AG10803 (cell line): ENCODE measurements at places on chromosomes 7 and 10.

DNA sequence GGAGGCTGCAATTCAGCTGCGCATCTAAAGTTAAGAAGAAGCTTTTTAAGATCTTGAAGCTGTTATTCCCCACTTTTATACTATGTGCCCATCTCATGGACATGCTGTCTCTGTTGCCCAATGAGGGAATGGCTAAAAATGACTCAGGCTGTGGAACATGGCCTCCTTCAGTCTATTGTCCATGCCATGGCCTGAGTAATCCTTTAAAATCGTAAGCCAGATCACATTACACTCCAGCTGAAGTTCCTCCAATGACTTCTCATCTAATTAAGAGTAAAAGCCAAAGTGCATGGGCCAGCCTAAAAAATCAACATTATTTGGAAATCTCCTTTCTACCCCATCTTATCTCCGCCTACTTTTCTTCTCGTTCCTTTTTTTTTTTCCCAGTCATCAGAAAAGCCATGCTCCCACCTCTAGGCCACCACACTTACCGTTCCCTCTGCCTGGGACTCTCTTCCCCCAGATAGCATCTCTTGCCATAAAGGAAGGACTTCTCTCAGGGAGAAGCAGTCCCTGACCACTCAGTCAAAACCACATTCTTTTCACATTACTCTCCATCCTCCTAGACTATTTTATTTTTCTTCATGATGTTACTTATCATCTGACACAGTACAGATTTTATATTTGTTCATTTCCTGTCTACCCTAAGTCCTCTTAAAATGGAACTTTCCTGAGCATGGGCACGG is 337.4 kb downstream of the PRPF18 start:
- peak; percentile 93 for DNase-seq

GRCh38 chr7:44959433-44959951 is 19.3 kb downstream of the MYO1G start:
- DNase-seq, result peak; percentile 8

- no peak for DNase-seq
Observed at GRCh38 chr7:140082770-140083169, 20.0 kb upstream of the PARP12 start.

DNA sequence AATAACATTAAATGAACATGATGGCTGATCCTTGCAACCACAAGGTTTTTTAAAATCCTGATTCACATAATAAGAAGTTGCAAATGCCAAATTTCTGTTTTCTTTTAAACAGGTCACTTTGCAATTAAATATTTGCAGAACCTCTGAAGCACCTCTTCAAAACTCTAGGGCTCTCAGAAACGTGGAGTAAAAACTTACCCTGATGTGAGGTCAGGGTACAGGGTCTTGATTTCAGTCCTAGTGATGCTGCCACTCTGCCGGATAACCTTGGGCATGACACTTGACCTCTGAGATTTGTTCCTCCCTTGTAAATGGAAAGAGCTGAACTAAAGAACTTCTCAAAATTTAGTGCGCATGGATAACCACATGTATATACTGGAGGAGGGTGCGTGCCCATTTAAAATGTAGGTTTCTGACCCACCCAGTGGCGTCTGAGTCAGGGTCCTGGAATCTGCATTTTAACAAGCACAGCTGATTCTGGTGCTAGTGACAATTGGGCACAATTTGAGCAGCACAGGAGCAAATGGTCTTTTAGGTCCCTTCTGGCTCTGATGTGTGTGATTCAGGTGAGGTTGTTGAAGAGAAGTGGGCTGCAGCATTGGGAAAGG is 35.5 kb upstream of the TNPO3 start:
- no peak for DNase-seq

DNA sequence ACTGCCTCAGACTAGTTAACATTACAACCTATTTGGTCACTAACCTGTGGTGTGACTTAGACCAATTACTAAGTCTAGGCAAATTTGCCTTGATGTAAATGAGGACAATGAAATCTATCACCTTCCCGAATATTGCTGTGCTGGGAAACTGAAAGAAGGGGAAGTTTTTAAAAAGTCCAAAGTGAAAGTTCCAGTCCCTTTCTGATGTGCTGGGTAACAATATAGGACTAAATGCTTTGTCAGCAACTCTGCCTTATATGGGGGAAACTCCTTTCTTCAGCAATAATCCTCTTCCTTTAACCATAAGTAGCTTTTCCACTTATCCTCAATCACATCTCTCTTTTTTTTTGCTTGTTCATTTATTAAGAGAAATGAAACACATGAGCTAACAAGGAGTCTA is 3.9 kb downstream of the PIK3AP1 start:
- no peak for DNase-seq

DNA sequence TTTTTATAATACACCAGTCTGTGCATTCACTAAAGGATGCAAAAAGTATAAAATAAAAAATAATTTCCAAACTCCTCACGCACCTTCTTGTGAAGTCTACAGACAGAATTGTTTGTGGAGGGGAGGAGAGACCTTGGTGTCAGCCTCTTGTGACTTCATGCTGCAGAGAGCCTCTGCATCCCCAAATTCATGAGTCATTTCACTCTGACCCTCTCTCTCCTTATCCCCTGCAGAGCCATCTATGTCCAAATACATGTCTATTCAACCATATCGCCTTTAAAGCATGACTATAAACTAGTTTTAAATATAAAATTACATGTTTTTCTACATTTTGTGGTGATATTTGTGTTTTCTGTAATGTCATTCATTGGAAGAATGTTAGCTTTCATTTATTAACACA is 6.0 kb downstream of the CREB5 start:
- no peak for DNase-seq

- DNase-seq, result no peak
Observed at GRCh38 chr7:96826089-96826488, 116.4 kb upstream of the SEM1 start.

DNA sequence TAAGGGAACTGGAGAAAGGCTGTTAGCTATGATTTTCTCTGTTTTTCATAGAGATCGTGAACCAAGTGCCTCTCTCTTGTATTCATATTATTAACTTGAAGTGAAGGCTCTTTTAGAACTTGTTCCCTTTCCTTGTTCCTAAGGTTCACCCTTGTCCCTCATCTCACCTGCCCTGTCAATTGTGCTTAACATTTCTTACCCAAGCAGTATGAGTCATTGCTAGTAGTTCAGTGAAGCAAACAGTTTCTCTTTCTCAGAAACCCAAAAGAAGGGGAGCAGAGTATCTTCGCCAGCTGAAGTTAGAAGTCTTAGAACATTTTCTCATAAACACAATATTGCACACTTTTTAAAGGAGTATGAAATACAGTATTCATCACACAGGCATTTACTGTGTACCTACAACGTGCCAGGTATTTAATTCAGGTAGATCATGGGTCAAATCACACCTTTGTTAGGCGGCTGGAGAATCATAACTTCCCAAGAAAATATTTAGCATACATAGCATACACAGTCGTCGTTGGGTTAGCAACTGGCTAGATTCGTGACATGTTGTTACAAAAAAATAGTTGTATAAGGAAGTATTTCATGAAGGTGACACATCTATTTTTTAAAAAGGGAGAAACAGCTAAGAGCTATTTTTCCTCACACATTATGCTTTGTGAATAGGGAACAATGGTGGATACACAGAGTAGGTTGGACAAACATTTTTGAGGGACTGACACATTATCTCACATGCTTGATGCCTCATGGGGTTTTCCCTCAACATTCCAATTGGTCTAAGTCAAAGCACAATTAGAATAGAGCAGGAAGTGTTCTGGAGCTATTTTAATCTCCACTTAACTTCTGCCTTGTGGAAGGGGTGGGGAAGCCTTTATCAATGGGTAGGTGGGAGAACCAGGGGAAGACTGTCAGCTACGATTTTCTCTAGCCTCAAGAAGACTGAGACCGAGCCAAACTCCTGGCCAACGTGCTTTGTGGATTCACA is 13.2 kb downstream of the HDAC9 start:
- DNase-seq, result peak; percentile 95

DNA sequence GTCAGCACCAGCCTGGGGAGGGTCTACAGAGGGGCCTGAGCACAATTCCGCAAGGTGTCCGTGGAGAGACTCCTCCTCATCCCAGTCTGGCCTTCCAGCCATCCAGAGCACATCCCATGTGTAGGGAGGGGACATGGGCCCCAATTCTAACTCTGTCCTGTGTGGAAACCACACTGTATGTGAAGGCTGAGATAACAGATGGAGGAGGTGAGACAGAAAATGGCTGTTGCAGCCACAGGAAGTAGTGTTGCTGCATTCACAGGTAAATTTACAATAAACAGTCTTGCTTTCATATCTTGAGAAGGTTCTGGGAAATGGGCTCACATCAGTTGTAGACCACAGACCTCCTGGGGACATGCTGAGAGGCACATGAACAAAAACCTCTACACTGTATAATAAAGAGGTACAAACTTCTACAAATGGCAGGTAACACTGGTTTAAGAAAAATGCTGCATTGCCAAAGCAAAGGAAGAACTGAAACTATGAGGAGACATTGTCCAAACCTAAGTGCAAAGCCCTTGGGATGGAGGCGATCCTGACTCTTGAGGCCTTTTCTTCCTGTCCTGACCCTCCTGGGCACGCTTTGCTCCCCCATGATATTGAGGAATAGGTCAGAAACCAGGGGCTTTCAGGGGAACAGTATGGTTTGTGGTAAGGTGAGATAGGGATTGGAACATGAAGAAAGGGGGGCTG is 21.6 kb upstream of the GIMAP2 start:
- no peak for DNase-seq

DNA sequence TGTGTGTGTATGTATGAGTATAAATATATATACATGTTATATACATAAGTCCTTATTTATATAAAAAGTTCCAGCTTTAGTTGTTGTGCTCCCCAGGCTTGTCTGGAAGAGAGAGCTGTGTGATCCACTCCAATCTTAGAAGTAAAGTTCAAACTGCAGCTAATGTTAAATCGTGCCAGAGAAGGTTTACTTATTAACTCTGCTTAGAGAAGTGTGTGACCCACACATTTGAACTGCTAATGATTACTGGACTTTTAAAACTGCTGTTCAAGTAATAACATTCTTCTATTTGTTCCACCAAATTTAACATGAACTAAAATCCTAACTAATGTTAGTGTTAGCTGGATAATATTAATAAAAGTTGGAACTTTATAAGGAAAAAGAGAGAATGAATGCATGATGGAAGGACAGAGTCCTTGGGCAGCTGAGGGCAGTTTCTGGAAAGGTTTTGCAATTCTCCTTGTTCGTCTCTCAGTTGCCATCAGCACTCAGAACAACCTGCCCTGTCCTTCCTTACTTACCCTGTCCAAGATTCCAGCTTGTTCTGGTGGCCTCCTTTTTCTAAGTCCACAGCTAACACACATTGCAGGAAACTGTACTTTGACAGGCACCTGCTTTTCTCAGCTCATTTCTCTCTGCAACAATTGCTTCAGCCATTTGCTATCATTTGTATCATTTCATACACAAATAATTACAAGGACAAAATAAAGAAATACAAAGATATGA is 162.6 kb downstream of the FAM107B start:
- DNase-seq, result no peak

GRCh38 chr10:89362929-89363328 is 14.9 kb upstream of the IFIT1B start:
- DNase-seq, result no peak

- no peak for DNase-seq
Observed at GRCh38 chr10:97939446-97939990, 89.9 kb downstream of the GOLGA7B start.

GRCh38 chr10:131320860-131321604 is 9.5 kb upstream of the TCERG1L start:
- no peak for DNase-seq

DNA sequence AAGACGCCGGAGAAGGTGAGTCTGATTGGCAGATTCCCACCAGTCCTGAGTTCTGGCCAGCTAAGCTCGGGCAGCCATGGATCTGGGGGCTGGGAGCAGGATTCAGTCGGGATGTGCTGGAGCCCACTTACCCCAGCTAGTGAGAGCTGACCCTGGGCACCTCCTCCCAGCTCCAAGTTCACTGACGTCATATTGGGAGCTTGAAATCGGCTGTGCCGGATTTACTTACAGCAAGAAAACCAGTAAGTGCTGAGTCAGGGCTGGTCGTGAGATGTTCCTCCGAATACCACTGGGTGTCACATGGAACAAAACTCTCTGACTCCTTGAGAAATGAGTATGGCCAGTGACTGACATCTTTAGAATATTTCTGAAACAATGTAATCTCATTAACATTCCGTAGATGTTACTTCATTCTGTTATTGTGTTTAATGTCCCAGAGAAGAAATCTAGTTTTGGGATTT is 621.2 kb downstream of the SDK1 start:
- peak; percentile 62 for DNase-seq

GRCh38 chr10:73408978-73409521 is 4.8 kb downstream of the ANXA7 start:
- DNase-seq, result no peak

- DNase-seq, result no peak
Observed at GRCh38 chr10:35228058-35228457, 101.4 kb downstream of the CREM start.

GRCh38 chr7:1847260-1848001 is 177.4 kb downstream of the ELFN1 start:
- no peak for DNase-seq

GRCh38 chr7:139709485-139709884 is 68.3 kb downstream of the HIPK2 start:
- DNase-seq, result peak; percentile 90

DNA sequence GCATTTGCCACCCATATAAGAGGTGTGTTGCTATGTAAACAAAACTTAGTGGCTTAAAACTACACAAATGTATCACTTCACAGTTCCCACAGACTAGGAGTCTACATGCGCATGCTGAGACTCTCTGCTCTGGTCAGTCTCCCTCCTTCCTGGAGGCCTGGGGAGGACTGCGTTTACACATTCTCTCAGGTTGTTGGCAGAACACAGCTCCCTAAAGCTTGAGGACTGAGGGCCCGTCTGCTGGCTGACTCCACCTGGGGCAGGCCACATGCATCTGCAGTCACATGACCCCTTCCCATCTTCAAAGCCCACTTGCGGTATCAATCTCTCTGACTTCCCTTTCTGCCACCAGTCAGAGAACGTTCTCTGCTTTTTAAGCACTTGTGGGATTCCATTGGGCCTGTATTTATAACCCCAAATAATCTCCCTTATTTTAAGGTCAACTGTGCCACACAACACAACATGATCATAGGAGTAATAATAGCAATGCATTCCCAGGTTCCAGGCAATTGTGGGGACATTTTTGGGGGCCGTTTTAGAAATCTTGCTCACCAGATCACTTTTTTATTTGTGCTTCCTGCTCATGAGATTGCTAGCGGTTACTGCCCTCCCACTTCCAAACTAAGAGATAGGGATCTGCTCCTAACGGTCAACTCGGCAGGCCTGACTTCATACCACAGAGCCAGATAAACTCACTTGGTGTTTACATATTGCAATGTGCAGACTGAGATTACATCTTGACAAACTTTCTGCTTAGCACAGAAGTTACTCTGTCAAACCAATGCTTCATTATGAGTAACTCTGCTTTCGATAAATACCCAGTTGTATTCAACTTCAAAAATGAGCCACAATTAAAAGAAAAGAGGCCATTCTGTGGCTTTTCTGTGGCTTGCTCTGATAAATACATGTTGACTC is 96.3 kb downstream of the ALOX5 start:
- DNase-seq, result peak; percentile 4

GRCh38 chr10:78442836-78443550 is 409.3 kb downstream of the RPS24 start:
- no peak for DNase-seq

GRCh38 chr7:29063872-29064271 is 82.5 kb downstream of the CPVL start:
- DNase-seq, result no peak
